GM18507 (cell line): ENCODE measurements at places on chromosomes 1 and 21.

- DNase-seq, result no peak
Observed at GRCh38 chr1:55318116-55318817, 103.1 kb upstream of the USP24 start.

- DNase-seq, result peak; percentile 77
Observed at GRCh38 chr1:37434292-37435225, 39.8 kb upstream of the ZC3H12A start.

DNA sequence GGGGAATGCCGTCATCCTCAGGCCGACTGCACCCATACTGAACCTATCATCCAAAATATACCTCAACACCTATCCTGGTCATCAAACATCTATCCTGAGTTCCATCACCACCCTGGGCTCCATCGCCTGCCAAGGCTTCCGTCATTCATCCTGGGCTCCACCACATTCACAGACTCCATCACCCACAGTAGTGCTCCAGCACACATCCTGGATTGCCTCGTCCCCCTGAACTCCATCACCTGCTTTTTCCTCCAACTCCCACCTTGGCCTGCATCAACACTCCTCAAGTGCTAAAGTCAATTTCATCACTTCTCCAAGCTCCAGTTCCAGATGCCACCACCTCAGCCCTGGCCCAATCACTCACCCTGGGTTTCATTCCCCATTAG lies 7.8 kb downstream of the MAP3K6 start:
- DNase-seq, result no peak

- DNase-seq, result no peak
Observed at GRCh38 chr1:100536031-100536430, 1.9 kb upstream of the GPR88 start.

- DNase-seq, result no peak
Observed at GRCh38 chr1:61089338-61089737, 7.0 kb downstream of the NFIA start.

DNA sequence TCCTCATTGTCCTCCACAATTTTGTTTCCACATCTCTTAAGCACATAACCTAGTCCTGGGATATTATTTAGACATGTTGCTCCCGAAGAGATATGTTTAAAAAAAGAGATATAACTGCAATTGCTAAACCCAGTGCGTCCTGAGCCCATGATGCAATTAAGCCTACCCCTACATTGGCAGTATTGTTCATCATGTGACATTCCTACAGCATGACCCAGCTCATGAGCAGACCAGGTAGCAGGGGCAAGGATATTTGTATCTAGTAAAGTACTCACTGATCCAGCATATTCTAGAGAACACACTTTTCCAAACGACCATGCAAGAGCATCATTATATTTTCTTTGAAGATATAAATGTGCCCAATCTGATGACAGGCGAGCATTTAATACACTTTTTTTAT lies 1.2 kb downstream of the ADAM30 start:
- no peak for DNase-seq

- no peak for DNase-seq
Observed at GRCh38 chr1:81549588-81550127, 251.1 kb upstream of the ADGRL2 start.

- DNase-seq, result no peak
Observed at GRCh38 chr1:117398957-117399356, 31.7 kb downstream of the MAN1A2 start.

- DNase-seq, result peak; percentile 33
Observed at GRCh38 chr1:226764533-226764932, 25.5 kb upstream of the ITPKB start.

DNA sequence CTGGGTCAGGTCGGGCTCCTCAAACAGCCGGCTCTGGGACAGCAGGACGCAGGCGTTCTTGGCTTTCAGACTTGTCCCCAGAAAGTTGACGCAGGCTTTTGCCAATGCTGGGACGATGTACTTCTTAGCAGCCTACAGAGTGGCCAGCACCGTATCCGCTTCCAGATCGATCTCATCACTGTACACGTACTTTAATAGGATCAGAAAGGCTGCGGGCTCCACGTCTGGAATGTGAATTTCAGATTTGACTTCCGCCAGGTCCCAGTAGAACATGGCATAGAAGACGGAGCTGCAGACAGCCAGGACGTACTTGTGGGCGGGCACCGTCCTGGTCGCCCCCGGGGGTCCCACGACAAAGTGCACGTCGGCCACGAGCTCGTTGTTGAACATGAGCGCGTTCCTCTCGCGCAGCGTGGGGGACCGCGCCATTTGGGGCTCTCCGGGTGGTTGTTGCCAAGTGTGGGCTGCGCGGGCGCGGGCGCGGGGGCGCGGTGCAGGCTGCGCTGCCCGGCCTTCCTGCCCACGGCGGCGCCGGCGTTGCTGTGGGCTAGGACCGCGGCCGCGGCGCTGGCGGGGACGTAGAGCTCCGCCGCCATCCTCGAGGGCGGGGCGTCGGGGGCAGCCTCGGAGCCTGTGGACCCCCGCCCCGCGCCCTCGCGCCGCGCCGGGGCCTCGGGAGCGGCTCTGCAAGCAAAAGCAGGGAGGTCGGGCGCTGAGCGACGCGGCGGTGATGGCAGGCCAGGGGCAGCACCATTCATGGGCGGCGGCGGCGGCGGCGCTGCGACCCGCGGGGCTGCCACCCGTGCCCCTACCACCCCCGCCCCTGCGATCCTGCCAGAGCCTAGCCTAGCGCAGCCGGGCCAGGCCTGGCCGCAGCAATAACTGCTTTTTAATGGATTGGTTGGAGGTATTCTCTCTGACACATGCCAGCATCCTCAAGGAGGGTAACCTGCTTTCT lies 10.6 kb downstream of the CNR2 start:
- no peak for DNase-seq
